Gastrocnemius medialis (tissue), 4 donors: ENCODE measurements at places on chromosomes 2 and 18. TPM values are rescaled to one million over a fixed set of nuclear protein-coding genes. Genes with fewer than 3 reads are reported as not detected.

DNA sequence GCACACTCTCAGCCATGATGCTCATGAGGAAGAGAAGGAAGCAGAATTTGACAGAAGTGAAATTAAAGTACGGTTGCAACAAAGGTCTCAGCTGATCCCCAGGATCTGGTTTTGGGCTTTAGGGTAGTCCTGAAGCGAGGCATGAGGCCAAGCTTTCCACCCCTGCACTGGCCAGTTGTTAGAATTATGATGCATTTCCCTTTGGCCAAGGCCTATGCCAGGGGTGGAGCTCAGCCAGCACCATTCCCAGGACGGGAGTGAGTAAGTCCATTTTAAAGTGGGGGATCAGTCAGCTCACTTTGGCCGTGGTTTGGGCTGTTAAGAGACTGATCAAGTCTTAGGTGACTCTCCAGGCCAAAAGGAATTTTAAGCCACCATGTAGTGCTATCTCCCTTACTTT, 314.5 kb upstream of the MMADHC start:
- DNase-seq, result peak; percentile 30
- H3K36me3 ChIP-seq, result no peaks in the 10 kb centered on the region
- H3K27ac ChIP-seq, result no peak overlapping the region

DNA sequence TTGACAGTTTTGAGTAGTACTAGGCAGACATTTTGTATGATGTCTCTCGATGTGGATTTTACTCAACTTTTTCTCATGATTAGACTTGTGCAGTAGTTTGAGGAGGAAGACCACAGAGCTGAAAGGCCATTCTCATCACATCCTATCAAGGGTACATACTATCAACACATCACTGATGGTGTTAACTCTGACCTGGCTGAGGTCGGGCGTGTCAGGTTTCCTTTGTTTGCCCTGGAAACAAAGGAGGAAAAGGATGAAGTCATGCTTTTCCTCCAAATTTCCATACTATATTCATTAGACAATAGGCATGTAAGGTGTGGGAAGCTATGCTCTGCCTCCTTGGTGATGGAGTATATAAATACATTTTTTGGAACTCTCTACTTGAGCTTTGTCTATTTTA, 211.1 kb downstream of the DSEL start:
- DNase-seq, result no peak
- H3K36me3 ChIP-seq, result no peaks in the 10 kb centered on the region
- no peak overlapping the region for H3K4me3 ChIP-seq
- H3K4me1 ChIP-seq, result no peaks in the 10 kb centered on the region
- H3K27ac ChIP-seq, result no peak overlapping the region

- H3K27ac ChIP-seq, result no peak overlapping the region
- H3K4me3 ChIP-seq, result no peak overlapping the region
- H3K4me1 ChIP-seq, result no peaks in the 10 kb centered on the region
- no peak for DNase-seq
- no peaks in the 10 kb centered on the region for H3K36me3 ChIP-seq
- H3K27me3 ChIP-seq, result no peaks in the 10 kb centered on the region
Observed at GRCh38 chr18:61402726-61403125, 69.5 kb downstream of the CDH20 start.

- no peaks in the 10 kb centered on the region for H3K36me3 ChIP-seq
- peaks cover 97% of the 10 kb centered on the region for H3K4me1 ChIP-seq
- peak; percentile 56 for DNase-seq
- H3K27me3 ChIP-seq, result no peaks in the 10 kb centered on the region
Observed at GRCh38 chr2:239251971-239252370, 148.8 kb downstream of the HDAC4 start.

DNA sequence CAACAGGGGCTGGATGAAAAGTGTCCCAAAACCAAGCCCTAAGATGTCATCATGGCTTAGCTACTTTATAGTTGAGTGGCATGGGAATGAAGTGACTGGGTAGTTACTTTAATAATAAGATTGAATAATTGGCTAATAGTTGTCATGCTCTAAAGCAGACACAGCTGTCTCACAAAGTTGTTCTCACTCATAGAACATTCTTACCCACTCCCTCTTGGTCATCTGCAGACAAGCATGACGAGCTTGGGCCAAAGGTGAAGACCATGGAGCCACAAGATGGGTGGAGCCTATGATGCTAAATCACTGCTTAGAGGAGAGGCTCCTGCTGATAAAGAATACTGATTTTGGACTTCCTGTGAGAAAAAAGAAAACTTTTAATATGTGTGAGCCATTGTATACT, 62.4 kb upstream of the MMADHC start:
- DNase-seq, result no peak
- H3K27ac ChIP-seq, result no peak overlapping the region
- H3K4me3 ChIP-seq, result no peak overlapping the region

DNA sequence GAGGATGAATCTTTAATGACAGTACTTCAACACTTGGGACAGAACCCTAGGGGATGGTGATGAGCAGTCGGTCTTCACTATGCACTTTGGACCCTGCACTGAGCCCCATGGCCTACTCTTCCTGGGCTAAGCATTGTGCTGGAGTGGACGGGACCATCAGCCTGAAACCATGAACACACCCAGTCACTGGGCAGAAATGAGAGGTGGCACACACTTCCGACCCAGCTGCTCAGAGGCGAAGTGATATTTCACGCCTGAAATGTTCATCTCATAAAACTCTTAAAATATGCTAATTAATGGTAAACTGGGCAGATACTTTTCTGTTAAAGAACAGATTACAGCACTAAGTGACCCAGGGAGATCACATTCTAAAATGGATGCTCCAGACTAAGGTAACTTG, 150.3 kb upstream of the NDUFV2 start:
- H3K4me1 ChIP-seq, result no peaks in the 10 kb centered on the region
- H3K27ac ChIP-seq, result no peak overlapping the region
- H3K27me3 ChIP-seq, result no peaks in the 10 kb centered on the region
- no peaks in the 10 kb centered on the region for H3K36me3 ChIP-seq
- H3K4me3 ChIP-seq, result no peak overlapping the region

DNA sequence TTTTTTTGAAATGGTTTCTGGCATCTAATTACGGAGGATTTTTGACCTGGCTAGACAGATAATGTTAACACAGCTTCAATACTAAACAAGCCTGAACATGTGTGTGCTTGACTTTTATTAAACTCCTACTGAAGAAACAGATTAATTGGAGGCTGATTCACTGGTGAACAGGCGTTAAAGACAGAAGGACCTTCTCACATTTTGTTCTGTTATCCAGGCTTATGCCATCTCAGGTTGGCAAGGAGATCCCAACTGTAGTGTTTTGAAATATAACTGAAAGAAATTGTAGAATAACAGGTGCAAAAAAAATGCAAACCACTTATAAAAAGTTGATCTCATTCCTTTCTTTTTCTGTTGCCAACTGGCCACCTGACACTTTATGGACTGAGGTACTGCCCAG, 269.6 kb downstream of the ARHGAP15 start:
- DNase-seq, result no peak
- H3K4me3 ChIP-seq, result no peak overlapping the region
- no peaks in the 10 kb centered on the region for H3K27me3 ChIP-seq

Gene ALK
- not detected for total RNA-seq

GRCh38 chr2:150572961-150573395, 85.5 kb upstream of the RND3 start:
- H3K4me1 ChIP-seq, result no peaks in the 10 kb centered on the region
- no peak for DNase-seq
- no peak overlapping the region for H3K4me3 ChIP-seq
- no peak overlapping the region for H3K27ac ChIP-seq
- no peaks in the 10 kb centered on the region for H3K27me3 ChIP-seq

Gene MC2R
- total RNA-seq, result not detected

DNA sequence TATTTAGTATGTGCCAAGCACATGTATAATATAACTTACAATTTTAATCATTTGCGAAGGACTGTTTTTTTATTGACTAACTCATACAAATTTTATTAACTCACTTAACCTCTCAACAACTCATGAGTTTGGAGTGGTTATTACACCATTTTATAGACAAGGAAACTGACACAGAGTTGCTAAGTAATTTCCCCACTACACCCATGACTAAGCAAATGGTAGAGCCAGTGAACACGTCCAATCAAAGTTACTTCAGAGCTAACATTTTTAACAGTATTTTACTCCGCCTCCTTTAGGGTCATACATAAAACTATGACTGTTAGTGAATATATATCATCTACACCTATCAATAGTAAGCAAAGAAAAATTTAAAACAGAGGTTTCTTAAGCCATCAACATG, 556.7 kb upstream of the FSIP2 start:
- no peak for DNase-seq
- no peaks in the 10 kb centered on the region for H3K36me3 ChIP-seq
- no peak overlapping the region for H3K27ac ChIP-seq
- no peaks in the 10 kb centered on the region for H3K4me1 ChIP-seq
- no peak overlapping the region for H3K4me3 ChIP-seq

Gene KLHL14
- not detected for total RNA-seq

Gene SPEG
- 125 TPM for total RNA-seq

DNA sequence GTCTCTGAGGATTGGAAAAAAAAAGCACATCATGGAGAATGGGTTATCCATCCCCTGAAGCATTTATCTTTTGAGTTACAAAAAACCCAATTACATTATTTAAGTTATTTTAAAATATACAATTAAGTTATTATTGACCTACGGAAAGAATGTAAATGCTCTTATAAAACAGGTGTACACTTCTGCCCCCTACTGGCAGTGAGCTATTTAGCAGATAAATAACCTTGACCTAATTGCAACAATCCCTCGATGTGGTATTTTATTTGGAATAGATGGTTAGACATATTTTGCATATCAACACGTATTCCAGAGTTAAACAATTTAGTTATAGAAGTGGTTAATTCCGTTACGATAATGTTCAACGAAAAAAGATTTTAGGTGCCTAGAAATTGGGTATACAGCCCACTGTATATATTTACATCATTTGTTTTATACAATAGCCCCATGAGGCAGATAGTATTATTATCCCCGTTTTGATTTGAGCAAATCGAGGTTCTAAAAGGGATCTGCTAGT, 9.1 kb upstream of the DAW1 start:
- no peaks in the 10 kb centered on the region for H3K27me3 ChIP-seq
- H3K27ac ChIP-seq, result no peak overlapping the region
- H3K4me1 ChIP-seq, result no peaks in the 10 kb centered on the region

Gene KDM3A
- total RNA-seq, result 20.7 TPM

DNA sequence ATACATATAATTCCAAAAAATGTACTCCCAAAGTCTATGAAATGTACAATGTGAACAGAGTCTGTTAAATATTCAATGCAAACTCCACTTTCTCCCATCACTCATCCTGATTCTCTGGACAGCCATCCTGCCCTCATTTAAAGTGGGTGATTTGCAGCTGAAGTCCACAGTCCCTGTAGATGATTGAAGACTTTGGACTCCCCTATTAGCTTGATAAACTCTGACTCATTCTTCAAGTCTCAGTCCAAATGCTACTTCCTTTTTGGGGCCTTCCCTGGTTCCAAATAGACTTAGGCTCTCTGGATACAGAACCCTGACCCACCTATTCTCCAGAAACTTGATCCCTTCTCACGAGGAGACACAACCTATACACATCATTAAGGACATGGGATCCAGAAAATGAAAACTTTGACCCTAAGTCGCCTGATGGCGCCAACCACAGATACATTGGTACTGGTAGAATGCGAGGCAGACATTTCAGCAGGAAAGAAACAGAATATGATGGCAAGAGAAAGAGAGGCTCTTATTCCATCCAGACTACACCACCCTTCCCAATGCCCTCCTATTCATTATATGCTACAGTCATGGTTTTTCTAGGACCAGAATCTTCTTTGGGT, 122.7 kb downstream of the VIT start:
- DNase-seq, result no peak
- no peaks in the 10 kb centered on the region for H3K36me3 ChIP-seq

GRCh38 chr2:230864605-230865306, at the start of gene ITM2C:
Gene ITM2C (plus strand): TSS chr2:230864942. CDS start chr2:230865026, 84 bp downstream.
- H3K27ac ChIP-seq, result peak within 1 kb of the TSS; percentile 26
- peaks cover 2% of the 10 kb centered on the region for H3K27me3 ChIP-seq
- no peaks in the 10 kb centered on the region for H3K4me1 ChIP-seq
- H3K36me3 ChIP-seq, result no peaks in the 10 kb centered on the region
- DNase-seq, result no peak
- peak within 1 kb of the TSS; percentile 77 for H3K4me3 ChIP-seq

DNA sequence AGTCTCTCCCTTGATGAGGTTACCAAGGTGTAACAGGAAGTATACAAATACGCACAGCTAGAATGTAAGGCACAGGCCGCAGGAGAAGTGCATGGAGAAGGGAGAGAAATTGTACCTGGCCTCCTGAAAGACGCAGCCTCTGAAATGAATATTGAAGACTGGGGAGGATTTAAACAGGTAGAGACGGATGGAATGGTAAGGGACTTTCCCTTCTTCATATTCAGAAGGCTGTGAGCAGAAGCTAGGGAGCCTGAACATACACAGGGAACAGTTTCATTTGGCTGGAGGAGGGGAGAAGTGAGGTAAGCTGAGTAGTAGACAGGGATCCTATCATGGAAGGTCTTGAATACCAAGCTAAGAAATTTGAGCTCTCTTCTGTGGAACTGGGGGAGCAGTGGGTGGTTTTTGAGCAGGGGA, 112.7 kb downstream of the ANKRD44 start:
- H3K27ac ChIP-seq, result no peak overlapping the region
- peaks cover 8% of the 10 kb centered on the region for H3K4me1 ChIP-seq
- no peak overlapping the region for H3K4me3 ChIP-seq
- H3K36me3 ChIP-seq, result no peaks in the 10 kb centered on the region
- no peak for DNase-seq
- no peaks in the 10 kb centered on the region for H3K27me3 ChIP-seq

- no peaks in the 10 kb centered on the region for H3K36me3 ChIP-seq
- DNase-seq, result no peak
- H3K27ac ChIP-seq, result no peak overlapping the region
Observed at GRCh38 chr2:238130111-238130695, 8.3 kb upstream of the KLHL30 start.

GRCh38 chr2:29966266-29966665, 44.9 kb upstream of the ALK start:
- H3K36me3 ChIP-seq, result no peaks in the 10 kb centered on the region
- no peaks in the 10 kb centered on the region for H3K4me1 ChIP-seq
- no peak for DNase-seq
- peaks cover 9% of the 10 kb centered on the region for H3K27me3 ChIP-seq
- no peak overlapping the region for H3K4me3 ChIP-seq

DNA sequence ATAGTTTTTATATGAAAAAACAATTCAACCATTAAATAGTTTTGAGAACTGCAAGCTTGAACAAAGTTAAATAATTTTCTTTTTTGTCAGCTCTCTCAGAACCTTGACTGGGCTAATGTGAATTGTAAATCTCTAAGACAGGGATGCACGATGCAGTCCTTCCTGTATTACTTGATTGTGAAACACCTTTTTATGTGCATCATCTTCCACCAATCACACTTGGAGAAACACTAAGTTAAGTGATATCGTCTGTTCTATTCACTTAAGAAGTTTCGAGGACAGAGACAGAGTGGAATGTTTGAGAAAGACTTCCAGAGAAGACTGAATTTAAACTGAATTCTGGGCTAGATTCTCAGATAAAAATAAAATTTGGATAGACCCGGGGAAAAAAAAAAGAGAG, 238.2 kb downstream of the MREG start:
- H3K4me1 ChIP-seq, result no peaks in the 10 kb centered on the region
- H3K36me3 ChIP-seq, result no peaks in the 10 kb centered on the region
- no peak overlapping the region for H3K4me3 ChIP-seq
- no peak overlapping the region for H3K27ac ChIP-seq
